ENCODE measurements at places on chromosomes 6 and 20. TPM values are rescaled to one million over a fixed set of nuclear protein-coding genes. Genes with fewer than 3 reads are reported as not detected.

Gene ADTRP
- not detected for total RNA-seq

Gene GHRH
- not detected for total RNA-seq

- no peak overlapping the region for H3K27ac ChIP-seq
- no peak for DNase-seq
- H3K27me3 ChIP-seq: no peaks in the 10 kb centered on the region
These were observed 301.9 kb upstream of the SUPT3H start for GRCh38 chr6:45679631-45680030.

Gene PAX1
- not detected for total RNA-seq

Gene MYLK4
- 1.2 TPM for total RNA-seq

DNA sequence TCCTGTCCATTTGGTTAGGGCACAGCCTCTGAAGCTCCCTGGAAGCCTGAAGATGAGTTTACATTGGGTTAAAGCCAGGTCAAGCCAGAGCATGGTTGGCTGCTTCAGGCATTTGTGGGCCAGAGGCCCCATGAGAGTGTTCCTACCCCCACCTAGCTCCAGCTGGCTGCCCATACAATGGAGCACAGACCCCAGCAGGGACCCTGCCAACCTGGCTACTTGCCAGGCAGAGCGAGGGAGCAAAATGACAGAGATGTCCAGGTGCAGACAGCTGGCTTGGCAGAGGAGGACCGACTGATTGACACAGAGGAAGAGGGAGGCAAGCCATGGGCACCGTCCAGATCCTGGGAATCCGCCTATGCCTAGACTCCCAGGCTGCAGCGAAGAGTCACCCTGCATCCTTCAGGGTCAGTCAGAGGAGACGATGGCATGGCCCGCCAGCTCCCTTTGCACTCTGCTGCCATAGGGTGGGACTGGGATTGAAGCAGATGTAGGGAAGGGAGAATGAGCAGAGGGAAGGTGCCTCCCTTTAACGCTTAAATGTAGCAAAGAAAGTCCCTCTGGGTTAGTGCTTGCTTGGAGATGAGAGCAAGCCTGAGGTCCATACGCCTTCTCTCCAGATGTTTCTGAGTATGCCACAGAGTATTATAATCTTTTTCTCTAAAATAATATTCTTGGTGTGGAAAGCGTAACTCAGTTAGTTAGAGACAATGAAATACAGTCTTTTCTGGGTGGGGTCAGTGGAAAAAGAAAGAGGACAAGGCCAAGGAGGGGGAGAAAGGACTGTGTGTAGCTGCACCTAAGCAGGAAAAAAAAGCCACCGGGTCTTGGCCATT, 77.6 kb upstream of the FYN start:
- no peak overlapping the region for H3K27ac ChIP-seq
- no peaks in the 10 kb centered on the region for H3K27me3 ChIP-seq
- no peak for DNase-seq
- H3K4me3 ChIP-seq: no peak overlapping the region
- no peaks in the 10 kb centered on the region for H3K36me3 ChIP-seq

- H3K4me3 ChIP-seq: no peak overlapping the region
- no peak overlapping the region for H3K27ac ChIP-seq
- no peaks in the 10 kb centered on the region for H3K27me3 ChIP-seq
- H3K4me1 ChIP-seq: peaks cover 9% of the 10 kb centered on the region
- no peak for DNase-seq
- H3K36me3 ChIP-seq: no peaks in the 10 kb centered on the region
These were observed 5.4 kb downstream of the SERINC3 start for GRCh38 chr20:44516491-44516890.

DNA sequence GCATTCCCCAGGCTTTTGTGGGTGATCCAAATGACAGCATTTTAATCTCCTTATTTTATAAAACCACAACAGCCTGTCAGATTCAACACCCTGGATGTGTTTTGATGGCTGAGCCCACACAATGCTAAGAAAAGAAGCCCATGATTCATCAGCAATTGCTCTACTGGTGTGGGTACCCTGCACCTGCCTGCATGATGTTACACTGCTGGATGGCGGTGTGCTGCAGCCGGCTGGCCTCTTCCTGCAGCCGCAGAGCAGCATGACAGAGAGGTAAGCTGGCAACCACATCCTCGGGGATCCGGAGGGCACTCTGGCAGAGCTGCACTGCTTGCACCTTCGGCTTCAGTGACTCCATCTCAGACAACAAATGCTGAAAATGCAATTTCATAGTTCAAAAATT, 327.5 kb downstream of the SYNE1 start:
- no peak overlapping the region for H3K27ac ChIP-seq
- no peak overlapping the region for H3K4me3 ChIP-seq
- no peak for DNase-seq
- H3K36me3 ChIP-seq: no peaks in the 10 kb centered on the region

DNA sequence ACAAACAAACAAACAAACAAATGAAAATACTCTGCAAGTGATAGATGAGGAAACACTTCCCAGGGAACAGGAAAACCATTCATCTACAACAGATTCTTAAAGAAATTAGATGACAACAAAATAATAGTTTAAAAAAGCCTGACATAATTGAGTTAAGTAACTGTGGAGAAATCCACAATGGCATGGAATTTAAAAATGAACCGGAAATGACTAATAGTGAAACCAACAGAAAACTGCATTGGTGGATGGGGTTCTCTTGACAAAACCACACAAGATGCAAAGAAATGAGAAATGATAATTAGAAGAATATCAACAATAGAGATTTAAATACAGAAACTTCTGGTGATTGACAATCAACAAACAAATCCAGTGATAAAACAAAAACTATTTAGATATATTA, 785.6 kb downstream of the QKI start:
- H3K27ac ChIP-seq: no peak overlapping the region
- H3K36me3 ChIP-seq: no peaks in the 10 kb centered on the region
- no peak overlapping the region for H3K4me3 ChIP-seq
- H3K27me3 ChIP-seq: no peaks in the 10 kb centered on the region

DNA sequence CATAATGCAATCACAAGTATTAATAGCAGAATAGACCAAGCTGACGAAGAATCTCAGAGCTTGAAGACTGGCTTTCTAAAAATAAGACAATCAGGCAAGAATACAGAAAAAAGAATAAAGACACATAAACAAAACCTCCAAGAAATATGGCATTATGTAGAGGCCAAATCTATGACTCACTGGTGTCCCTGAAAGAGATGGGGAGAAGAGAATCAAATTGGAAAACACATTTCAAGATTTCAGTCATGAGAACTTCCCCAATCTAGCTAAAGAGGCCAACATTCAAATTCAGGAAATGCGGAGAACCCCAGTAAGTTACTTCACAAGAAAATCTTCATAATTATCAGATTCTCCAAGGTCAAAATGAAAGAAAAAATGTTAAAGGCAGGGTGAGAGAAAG, 69.0 kb upstream of the PDE7B start:
- no peaks in the 10 kb centered on the region for H3K36me3 ChIP-seq
- H3K4me1 ChIP-seq: no peaks in the 10 kb centered on the region
- no peak for DNase-seq

DNA sequence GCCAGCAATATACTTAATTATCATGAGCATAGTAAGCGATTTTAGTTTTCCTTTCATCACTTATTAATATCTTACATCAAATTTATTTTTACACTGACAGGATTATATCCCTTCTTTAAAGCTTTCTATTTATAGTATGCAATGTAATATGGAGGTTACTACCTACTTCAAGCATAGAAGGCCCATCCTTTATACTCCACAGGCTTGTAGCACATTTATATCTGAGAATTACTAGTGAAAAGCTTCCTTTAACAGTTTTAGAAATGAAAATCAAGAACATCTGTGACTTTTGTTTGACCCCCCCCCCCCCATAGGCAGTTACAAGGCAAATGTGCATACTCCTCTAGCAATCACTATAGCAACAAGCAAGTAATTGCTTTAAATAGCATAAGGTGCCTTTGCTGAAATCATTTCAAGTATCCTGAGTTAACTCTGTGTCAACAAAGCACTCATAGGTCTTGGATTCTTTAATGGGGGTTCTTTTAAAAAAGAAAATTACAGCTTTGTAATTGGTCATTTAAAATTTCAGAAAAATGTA, 917.7 kb downstream of the PHF3 start:
- H3K4me3 ChIP-seq: no peak overlapping the region
- H3K27me3 ChIP-seq: no peaks in the 10 kb centered on the region
- no peak overlapping the region for H3K27ac ChIP-seq
- no peaks in the 10 kb centered on the region for H3K36me3 ChIP-seq

Gene UBE3D
- total RNA-seq: 8.9 TPM

Gene FAXC
- 2.8 TPM for total RNA-seq

GRCh38 chr20:57991211-57991881, 237.1 kb downstream of the ANKRD60 start:
- H3K4me1 ChIP-seq: no peaks in the 10 kb centered on the region
- no peaks in the 10 kb centered on the region for H3K36me3 ChIP-seq
- no peak overlapping the region for H3K27ac ChIP-seq
- no peak for DNase-seq
- no peaks in the 10 kb centered on the region for H3K27me3 ChIP-seq

Gene PHF1
- total RNA-seq: 25.6 TPM

DNA sequence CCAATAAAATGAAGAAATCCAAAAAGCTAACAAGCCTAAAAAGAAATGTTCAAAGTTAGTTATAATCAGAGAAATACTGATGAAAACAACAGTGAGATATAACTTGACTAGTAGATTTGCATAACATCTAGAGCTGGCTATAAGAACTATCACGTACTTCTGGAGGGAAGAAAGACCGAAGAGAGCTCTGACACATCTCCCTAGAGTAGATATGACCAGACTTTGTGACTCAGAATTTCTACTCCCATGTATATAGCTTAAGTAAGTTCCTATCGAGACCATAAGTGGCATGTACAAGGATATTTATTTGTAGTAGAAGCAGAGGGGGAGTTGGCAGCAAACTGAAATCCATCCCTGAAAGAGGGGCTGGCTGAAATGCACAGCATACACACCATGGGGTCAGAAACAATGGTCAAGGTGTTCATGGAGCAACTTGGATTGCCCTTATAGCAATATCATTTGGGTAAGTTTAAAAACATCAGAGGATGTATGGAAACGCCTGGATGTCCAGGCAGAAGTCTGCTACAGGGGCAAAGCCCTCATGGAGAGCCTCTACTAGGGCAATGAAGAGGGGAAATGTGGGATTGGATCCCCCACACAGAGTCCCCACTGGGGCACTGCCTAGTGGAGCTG, 25.6 kb upstream of the IL17A start:
- H3K4me1 ChIP-seq: no peaks in the 10 kb centered on the region
- H3K36me3 ChIP-seq: no peaks in the 10 kb centered on the region
- no peaks in the 10 kb centered on the region for H3K27me3 ChIP-seq
- no peak overlapping the region for H3K4me3 ChIP-seq

GRCh38 chr6:147382945-147383554, 125.4 kb upstream of the SAMD5 start:
- H3K36me3 ChIP-seq: no peaks in the 10 kb centered on the region
- H3K27me3 ChIP-seq: no peaks in the 10 kb centered on the region
- no peaks in the 10 kb centered on the region for H3K4me1 ChIP-seq
- DNase-seq: no peak

GRCh38 chr20:62080249-62080990, 14.7 kb upstream of the TAF4 start:
- no peaks in the 10 kb centered on the region for H3K36me3 ChIP-seq
- DNase-seq: no peak
- H3K27me3 ChIP-seq: no peaks in the 10 kb centered on the region
- no peaks in the 10 kb centered on the region for H3K4me1 ChIP-seq

GRCh38 chr20:8287340-8287739, 155.3 kb downstream of the PLCB1 start:
- no peak overlapping the region for H3K27ac ChIP-seq
- H3K36me3 ChIP-seq: no peaks in the 10 kb centered on the region
- no peak for DNase-seq
- H3K4me3 ChIP-seq: no peak overlapping the region

GRCh38 chr6:42610416-42610815, 46.6 kb downstream of the UBR2 start:
- H3K27ac ChIP-seq: no peak overlapping the region
- no peaks in the 10 kb centered on the region for H3K4me1 ChIP-seq
- no peaks in the 10 kb centered on the region for H3K36me3 ChIP-seq
- DNase-seq: no peak

DNA sequence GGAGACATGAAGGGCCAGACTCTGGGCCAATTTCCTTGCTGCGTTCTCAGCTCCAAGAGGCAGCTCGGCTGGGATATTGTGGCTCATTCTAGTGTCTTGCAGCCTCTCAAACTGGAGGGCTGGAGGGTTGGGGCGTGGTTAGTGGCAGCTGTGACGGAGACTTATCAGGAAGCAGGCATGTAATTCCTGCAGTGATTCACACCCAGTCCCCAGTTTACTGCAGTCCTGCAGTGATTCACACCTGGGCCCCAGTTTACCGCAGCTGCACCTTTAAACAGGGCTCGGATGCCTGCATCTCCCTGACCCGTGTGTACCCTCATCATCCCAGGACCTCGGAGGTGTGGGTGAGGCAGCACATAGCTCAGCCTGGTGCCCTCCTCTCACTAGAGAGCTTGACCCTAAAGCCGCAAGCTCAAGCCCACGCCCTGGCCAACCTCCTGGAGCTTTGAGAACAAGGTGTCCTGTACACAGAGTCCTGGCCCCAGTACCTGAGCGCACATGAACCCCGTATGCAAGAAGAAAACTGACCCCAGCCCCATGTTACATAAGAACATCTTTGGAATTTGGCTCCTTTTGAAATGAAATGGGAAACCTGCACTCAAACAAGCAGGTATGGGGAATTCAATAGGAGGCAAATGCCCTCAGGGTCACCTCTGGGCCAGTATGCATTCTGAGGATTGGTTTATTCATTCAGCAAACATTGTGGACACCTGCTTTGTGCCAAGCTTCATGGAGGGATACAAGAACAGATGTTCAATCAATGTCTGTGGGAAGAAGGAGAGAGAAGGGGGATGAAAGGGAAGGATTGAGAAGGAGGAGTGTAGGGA, 55.3 kb upstream of the FAM83D start:
- DNase-seq: no peak
- no peak overlapping the region for H3K4me3 ChIP-seq
- H3K27ac ChIP-seq: no peak overlapping the region
- no peaks in the 10 kb centered on the region for H3K36me3 ChIP-seq
- H3K4me1 ChIP-seq: no peaks in the 10 kb centered on the region

Gene GRM1
- 0.07 TPM for total RNA-seq

DNA sequence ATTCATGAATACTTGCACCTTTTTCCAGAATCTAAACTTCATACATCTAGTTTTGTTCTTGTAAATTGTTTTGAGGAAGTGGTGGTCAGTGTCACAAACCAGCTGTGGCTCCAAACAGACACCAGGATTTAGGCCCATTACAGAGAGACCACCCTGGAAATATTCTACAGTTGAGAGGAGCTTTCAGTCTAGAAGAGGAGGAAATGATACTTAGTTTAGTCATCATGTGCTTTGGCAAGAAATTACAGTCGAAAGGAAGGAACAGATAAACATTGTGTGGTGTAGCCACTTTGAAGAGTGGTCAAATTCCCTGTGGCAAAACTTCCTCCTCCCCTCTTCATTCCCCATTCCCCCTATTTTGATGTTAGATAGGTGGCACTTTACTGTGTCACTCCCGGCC, 15.7 kb downstream of the DCBLD1 start:
- H3K27ac ChIP-seq: no peak overlapping the region
- no peaks in the 10 kb centered on the region for H3K27me3 ChIP-seq
- no peak overlapping the region for H3K4me3 ChIP-seq
- DNase-seq: no peak
- H3K4me1 ChIP-seq: no peaks in the 10 kb centered on the region

All from uterus (tissue), 4 donors.